ENCODE measurements at places on chromosomes 1 and 21. TPM values are rescaled to one million over a fixed set of nuclear protein-coding genes. Genes with fewer than 3 reads are reported as not detected.

DNA sequence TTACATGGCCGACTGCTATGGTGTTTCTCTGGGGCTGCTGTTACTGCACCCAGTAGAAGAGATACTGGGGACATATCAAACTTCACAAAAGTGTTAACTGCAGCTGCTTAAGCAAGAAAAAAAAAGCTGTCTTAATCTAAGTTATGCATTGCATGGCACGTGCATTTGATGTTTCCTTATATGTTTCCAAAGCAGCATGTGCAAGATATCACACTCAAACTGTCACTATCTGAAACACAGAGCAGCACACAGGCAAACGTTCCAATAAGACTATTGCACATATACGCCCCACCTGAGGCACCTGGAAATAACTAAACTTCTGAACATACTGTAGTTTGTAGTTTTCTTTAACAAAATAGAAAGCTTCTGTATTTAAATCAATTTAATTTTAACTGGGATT lies 671.4 kb upstream of the ADGRL2 start:
- no peak for DNase-seq

- DNase-seq, result no peak
These were observed 34.0 kb upstream of the RUNX3 start for GRCh38 chr1:24963943-24964693.

DNA sequence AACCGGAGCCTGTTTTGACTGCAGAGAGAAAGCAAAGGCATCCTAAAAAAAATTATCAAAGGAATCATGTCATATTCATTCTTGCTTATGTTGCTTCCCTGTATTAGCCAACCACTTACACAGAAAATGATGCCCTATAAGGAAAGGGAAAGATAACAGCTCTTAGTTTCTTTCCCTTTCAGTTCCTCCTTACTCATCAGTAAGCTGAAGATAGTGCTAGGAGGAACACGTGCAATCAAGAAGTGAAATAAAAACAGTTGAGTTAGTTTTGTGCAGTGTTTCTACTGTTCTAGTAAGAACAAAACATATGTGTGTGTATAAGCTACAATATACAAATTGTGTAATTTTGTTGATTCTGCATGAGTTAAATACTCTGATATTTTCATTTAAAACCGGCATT lies 45.3 kb upstream of the MTF2 start:
- DNase-seq, result no peak

Gene GUCA2B
- polyA plus RNA-seq, result not detected

Gene NTNG1
- 17.4 TPM for polyA plus RNA-seq

Data from GM23248 (cell line).